ENCODE measurements at places on chromosomes 11 and 22.
A peak's percentile ranks its signal among the peaks of the same experiment; 100 is the strongest.

GRCh38 chr11:118290923-118291322 is 13.6 kb upstream of the CD3E start:
- DNase-seq = no peak

DNA sequence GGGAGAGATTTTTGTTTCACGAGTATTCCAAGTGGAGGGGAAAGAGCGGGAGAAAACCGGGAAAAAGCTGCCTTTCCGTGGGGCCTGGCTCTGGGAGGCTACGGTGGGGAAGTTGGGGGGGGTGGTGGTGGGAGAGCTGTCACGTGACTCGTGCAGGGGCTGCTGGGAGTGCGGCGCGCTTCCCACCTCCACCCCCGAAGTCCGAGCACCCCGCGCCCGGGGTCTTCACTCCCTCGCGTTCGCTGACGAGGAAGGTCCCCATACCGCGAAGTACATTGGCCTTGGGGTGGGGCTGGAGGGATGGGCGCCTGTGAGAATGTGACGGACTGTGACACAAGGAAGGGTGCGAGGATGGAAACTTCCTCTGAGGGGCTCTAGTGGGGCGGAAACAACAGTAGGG is at the start of gene TEX12:
TEX12 (plus strand) TSS at position 228 of the 400 bp plus-strand sequence. CDS start 1,897 bp downstream, outside the sequence.
- no peak for DNase-seq

DNA sequence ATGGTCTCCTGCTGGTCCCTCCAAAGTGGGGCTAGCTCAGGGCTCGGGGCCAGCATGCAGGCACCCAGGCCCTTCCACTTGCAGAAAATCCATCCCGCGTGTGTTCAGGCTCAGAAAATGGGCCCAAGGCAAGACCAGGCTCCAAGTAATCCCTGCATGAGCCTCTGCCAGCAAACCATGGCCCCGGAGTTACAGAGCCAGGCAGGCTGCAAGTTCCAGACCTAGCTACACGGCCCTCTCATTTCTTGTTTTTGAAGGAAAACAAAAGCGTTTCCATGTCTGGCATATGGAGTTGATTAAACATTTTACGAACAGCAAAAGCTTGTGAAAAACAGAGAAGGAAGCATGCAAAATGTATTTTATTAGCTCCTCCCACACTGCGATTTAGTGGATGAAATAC is 29.7 kb downstream of the KIAA0930 start:
- DNase-seq = no peak

DNA sequence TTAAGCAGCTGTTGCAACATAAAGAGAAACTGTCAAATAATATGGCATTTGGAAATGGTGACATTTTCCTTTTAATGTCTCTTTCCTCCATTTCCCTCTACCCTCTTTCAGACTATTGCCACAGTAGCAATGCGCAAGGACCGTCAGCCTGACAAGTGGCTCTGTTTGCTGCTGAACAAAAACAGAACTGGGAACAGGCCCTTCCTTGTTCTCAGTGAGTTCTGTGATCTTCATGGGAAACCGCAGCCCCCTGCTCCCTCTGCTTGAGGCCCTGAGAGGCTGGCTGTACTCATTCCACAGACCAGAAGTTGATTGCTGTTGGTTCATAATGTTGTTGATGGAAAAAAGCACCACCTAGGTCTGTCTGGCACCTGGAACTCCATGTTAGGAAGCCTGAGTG is 559.7 kb downstream of the OPCML start:
- peak; percentile 78 for DNase-seq

GRCh38 chr11:1546536-1547466 is 25.3 kb downstream of the DUSP8 start:
- no peak for DNase-seq

DNA sequence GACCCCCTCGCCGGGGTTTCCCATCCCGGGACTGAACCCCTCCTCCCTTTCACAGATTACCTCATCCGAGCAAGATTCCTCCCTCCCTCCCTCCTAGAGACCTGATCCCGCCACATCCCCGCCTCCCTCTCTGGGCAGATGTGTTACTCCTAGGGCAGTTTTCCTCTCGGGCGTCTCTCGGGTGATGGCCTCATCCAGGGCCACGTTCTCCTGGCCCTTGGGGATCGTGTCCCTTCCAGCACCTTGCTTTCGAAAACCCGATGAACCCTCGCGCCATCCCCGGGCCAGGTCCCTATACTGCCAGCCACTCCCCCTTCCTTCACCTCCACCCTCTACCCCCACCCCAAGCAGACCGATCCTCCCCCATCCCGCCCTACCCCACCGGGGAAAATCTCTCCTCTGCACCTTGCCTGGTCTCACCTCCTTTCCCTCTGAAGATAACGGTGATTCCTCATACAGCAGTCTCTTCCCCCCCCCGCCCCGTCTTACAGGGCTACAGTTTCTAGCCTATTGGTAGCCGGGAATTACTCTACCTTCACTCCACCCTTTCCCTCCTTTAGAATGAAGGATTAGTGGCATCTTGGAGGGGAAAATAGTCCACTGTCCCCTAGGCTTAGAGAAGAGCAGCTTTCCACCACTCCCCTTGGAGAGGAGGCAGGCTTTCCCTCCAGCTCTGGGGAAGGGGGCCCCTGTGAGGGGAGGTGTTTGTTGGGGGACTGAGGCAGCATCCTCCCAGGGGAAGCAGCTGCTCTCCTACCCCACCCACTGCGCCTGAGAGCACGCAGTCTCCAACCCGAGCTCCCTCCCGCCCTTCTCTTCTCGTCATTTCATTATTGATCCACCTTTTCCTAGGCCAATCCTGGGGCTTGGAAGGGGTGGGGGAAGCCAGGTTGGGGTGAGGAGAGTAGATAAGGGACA is 1.2 kb downstream of the KMT2A start:
- peak; percentile 38 for DNase-seq

- no peak for DNase-seq
Observed at GRCh38 chr22:25765801-25766200, 23.8 kb downstream of the MYO18B start.

GRCh38 chr11:22304337-22304961 is 33.7 kb upstream of the SLC17A6 start:
- no peak for DNase-seq

GRCh38 chr22:37378642-37379058 is 48.6 kb downstream of the ELFN2 start:
- DNase-seq = no peak

- DNase-seq = no peak
Observed at GRCh38 chr11:95195831-95196230, 35.2 kb downstream of the SESN3 start.

- DNase-seq = peak; percentile 52
Observed at GRCh38 chr11:73729594-73730206, 31.2 kb downstream of the RAB6A start.

- DNase-seq = no peak
Observed at GRCh38 chr11:116852261-116853031, 15.0 kb upstream of the APOA1 start.

DNA sequence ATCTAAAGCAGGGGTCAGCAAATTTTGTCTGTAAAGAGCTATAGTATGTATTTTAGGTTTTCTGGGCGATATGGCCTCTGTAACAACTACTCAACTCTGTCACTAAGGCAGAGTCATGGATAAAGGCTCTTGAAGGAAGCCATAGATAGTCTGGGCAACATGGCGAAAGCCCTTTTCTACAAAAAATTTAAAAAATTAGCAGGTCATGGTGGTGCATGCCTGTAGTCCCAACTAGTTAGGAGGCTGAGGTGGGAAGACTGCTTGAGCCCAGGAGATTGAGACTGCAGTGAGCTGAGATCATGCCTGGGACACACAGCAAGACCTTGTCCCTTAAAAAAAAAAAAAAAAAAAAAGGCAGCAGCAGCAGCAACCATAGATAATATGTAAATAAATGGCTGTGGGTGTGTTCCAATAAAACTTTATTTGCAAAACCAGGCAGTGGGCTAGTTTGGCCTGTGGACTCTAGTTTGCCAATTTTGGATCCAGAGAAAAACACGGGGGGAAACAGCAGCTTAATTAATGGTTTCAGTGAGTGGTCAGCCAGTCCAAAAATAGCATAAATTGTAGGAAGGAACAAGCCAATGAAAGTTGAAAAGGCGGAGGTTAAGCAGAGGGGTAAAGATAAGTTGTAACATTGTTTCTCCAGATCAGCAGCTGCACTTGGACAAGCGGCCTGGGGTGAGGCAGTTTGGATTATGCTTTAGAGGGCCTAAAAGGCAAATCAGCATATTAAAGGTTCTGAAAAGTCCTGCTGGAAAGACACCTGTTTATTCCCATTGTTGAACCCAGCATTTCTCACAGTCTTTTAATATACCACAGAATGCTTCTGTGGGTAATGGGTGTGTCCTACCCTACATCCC is 62.6 kb downstream of the KIAA1671 start:
- no peak for DNase-seq

DNA sequence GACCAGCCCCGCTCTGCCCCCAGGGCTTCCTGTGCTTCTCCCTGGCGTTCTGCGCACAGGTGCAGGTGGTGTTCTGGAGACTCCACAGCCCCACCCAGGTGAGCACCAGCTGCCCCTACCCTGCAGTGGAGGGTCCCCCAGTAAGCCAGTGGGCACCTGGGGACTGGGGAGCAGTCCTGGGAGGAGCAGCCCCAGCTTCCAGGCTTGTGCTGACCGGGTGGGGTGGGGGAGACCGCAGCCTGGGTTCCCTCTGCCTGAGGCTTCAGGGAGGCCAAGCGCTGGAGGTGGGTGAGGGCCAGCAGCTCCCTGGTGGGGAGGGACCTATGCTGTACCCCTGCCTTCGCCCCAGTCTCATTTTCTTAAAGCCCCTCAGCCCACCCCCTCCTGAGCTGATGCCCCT is 6.9 kb downstream of the TSPAN32 start:
- DNase-seq = no peak

- no peak for DNase-seq
Observed at GRCh38 chr11:124791626-124792341, 8.4 kb downstream of the MSANTD2 start.

- peak; percentile 91 for DNase-seq
Observed at GRCh38 chr22:42169055-42169469, 38.5 kb upstream of the CYP2D6 start.

GRCh38 chr11:75718419-75719339 is 1.0 kb downstream of the MOGAT2 start:
- DNase-seq = no peak

DNA sequence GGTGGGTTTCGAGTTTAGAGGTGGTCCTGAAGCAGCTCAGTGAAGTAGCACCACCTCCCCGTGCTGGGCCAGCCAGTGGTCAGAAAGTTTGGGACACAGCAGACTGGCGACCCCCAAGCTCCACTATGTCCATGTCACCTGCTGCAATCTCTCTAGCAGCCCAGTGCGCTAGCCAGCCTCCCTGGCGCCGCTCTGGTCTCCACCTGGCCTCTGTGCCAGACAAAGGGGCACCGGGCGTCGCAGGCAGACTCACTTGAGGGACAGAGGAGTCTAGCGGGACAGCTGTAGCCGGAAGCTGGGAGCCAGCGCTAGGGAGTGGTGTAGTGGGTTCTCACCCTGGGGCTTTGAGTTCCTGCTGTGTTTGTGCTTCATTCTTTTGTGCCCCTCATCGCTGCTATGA is 25.5 kb downstream of the MYBPC3 start:
- no peak for DNase-seq

DNA sequence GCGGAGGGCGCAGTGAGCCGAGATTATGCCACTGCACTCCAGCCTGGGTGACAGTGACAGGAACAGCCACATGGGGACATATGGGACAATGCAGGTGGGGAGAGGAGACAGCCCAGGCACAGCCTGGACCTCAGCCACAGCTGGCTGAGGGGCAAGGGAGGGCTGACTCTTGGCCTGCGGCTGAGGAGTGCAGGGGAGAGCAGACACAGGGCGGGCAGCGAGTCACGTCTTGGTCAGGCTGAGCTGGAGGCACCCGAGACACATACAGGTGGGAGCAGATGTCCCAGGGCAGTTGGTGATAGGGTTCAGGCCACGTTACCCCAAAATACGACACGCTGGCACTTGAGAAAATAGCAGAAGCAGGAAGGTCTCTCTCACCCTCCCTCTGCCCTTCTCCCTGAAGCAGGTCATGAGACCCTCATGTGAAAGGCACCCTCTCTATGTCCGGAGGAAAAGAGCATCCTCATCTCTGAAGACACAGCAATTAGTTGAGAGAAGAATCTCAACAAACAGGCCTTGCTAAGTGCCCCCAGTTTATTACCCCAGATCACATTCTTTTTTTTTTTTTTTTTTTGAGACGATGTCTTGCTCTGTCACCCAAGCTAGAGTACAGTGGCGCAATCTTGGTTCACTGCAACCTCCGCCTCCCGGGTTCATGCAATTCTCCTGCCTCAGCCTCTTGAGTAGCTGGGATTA is 10.5 kb downstream of the KIAA0930 start:
- no peak for DNase-seq

DNA sequence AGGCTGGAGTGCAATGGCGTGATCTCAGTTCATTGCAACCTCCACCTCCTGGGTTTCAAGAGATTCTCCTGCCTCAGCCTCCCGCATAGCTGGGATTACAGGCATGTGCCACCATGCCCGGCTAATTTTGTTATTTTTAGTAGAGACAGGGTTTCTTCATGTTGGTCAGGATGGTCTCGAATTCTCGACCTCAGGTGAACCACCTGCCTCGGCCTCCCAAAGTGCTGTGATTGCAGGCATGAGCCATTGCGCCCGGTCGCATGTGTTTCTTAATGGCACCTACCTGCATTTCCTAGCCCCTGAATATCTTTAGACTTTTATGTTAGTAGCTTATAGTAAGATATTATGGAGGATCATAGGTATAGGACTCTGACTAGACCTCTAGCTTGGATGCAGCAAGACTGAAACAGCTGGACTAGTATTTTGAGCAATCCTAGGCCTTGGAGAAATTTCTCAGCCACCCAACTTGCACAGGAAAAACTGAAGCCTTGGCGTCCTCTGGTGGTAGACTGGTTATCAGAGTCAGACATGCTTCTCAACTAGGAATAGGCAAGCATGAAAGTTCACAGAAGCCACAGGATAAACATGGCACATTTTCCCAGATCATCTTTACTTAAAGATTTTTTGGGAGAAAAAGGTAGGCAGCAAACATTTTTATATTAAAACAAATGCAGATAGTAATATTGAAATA is 22.7 kb upstream of the C1QTNF4 start:
- DNase-seq = no peak

DNA sequence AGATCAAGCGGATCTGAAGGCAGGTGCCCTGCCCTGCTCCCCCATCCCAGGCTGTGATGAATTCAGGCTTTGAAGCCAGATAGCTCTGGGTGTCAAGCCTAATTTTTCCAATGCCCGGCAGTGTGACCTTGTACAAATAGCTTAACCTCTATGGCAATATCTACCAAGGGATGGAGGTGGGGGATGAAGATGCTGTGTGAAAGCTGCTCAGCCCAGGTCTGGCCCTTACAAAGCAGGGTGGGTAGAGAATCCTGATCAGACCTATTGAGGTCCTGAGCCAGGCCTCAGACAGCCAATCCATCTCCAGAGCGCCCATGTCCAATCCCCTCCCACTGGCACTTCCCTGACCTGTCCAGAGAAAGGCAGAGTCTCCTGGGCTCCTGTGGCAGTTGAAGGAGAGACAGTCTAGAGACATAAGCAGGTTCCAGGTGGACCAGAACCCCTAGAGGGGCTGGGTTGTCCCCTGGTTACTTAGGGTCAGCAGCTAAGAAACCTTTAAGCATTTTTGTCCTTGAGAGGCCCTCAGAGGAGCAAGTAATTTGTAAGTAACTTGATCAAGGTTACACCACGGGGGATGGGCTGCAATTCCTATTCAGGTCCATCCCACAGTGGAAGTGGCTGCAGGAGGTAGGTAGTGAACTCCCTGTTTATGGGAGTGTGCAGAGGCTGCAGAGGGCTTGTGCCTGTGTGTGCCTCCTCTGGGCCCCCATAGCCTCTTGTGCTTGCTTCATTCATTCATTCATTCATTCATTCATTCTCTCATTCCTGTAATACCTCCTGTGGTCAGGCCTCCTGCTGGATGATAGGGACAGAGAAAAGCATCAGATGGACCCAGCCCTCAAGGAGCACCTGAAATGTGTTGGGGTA is 10.4 kb downstream of the P2RY2 start:
- DNase-seq = no peak

All from dorsolateral prefrontal cortex (tissue), 122 donors.